Activated T-helper 9 cell treated with anti-CD3 and anti-CD28 coated beads, Interleukin-2, amount 50 U/mL, for 16 hours (primary cell): ENCODE measurements at places on chromosomes 16 and 17.

DNA sequence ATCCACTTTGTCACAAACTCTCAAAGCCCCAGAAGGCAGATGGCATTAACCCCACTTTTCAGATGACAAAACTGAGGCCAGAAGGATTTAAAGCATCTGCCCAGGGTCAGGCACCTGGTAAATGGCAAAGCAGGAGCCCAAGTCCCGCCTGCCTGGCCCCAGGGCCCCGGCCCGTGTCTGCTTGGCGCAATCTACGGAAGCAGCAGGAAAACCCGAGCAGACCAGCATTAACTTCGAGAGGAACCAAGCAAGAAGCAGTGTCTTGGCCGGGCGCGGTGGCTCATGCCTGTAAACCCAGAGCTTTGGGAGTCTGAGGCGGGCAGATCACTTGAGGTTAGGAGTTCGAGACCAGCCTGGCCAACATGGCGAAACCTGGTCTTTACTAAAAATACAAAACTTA lies 21.6 kb downstream of the RTN4RL1 start:
- DNase-seq: no peak

- DNase-seq: no peak
Observed at GRCh38 chr17:19418251-19418992, 7.4 kb downstream of the RNF112 start.

DNA sequence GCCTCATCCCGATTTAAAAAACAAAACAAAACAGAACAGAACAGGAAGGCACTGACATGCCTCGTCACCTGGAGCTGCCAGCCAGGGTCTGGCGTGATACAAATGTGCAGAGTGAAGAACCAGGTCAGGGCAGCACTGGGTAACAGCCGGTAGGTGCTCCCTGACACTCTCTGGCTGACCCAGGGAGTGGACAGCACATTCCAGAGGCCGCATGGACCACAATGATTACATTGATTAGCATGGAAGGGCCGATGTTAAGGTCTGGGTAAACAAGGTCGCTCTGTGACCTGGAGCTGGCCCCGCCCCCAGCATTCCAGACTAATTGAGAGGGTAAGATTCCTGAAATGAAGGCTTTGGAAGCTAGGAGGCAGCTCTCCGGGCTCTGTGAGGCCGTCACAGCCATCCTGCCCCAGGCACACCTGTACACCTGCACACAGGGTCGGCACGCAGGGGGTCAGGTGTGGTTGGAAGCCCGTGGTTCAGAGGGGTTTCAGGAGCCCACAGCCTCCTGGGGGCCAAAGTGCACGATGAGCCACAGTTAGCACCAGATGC lies 21.4 kb downstream of the PIEZO1 start:
- no peak for DNase-seq

DNA sequence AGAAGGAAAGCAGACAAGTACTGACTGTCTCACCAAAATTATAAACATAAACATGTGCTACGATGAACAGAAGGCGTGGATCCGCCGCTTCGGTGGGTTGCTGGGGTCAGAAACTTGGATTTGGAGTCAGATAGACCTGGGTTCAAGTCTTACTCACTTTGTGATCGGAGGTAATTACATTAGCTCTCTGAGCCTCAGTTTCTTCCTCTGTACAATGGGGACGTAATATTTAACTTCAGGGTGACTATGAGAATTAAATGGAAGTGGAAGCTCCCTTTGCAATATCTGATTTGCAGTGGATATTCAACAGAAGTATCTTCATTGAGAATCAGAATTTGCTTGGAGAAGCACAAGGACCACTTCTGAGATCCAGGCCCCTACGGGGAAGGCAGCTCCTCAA lies 6.2 kb downstream of the RHBDL3 start:
- no peak for DNase-seq

GRCh38 chr16:19804538-19805323 lies 79.9 kb downstream of the GPRC5B start:
- DNase-seq: no peak
